Kidney epithelial cell (primary cell): ENCODE measurements at places on chromosomes 6 and 20.

- DNase-seq, result no peak
Measured at GRCh38 chr20:62728028-62728780, 19.6 kb downstream of the NTSR1 start.

DNA sequence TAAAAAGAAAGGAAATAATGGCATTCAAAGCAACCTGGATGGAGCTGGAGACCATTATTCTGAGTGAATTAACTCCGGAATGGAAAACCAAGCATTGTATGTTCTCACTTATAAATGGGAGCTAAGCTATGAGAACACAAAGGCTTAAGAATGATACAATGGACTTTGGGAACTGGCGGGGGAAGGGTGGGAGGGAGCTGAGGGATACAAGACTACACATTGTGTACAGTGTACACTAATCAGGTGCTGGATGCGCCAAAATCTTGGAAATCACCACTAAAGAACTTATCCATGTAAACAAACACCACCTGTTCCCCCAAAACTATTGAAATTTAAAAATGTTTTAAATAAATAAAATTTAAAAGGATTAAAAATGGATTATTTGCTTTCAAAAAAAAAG lies 4.1 kb upstream of the HLA-E start:
- DNase-seq, result no peak

GRCh38 chr6:6661684-6662083 lies 73.2 kb downstream of the LY86 start:
- DNase-seq, result no peak

DNA sequence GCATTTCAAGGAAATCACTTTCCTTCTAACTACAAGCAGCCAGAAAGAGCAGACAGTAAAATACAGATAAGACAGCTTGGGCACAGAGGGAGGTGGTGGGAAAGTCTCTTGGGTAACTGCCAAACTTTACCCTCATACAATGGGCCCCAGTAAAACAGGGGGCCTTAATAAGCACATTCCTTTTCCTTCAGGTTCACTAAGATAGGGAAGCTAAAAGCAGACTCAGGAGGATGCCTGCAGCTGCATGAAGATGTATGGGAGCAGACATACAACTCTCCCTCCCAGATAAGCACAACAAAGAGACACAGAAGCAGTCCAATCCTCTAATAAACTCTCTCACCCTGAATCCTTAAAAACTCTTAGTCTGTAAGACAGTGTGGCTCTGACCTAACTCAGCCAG lies 49.0 kb downstream of the SIM1 start:
- DNase-seq, result no peak

DNA sequence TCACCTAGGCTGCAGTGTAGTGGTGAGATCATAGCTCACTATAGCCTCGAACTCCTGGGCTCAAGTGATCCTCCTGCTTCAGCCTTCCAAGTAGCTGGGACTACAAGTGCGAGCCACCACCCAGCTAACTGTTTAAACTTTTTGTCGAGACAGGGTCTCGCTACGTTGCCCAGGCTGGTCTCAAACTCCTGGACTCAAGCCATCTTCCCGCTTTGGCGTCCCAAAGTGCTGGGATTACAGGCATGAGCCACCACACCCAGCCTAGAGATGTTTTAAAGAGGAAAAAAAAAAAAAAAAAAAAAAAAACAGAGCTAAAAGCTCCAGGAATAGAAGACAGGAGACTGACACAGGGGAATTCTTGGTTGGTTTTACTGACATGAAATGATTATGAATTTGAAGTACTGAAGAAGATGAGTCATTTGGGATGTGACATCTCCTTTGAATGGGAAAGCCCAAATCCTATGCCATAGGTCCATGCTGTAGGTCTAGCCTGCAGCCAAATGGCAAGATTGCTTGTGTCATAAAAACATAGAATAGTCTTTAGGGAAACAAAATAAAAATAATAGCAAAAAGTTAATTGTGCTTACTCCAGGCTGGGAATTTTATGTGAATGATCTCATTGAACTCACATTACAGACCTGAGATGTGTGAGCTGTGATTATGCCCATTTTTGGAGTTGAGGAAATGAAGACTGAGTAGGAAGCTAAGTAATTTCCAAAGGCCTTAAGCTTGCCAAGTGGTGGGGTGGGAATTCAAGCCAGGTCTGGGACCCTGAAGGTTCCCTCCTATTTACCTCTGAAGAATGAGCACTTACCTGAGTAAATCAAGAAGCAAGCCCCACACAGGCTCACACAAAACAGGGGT lies 24.3 kb upstream of the NHSL1 start:
- no peak for DNase-seq

GRCh38 chr20:50311308-50312001 lies 120.8 kb downstream of the CEBPB start:
- DNase-seq, result no peak

DNA sequence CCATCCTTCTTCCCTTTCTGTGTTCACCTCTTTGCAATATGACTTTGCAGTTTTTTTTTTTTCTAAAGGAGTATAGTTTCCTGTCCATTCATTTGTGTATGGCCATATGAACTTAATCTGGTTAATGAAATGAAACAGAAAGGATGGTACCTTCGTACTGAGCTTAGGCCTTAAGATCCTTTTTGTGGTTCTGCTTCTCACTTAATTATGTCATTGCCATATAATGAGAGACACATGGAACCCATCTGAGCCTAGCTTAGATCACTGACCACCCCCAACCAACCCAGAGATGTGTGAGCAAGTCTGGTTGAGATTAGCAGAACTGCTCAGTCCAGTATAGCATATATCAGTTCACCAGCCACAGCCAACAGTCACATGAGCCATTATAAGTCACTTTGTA lies 1179.6 kb downstream of the HACE1 start:
- no peak for DNase-seq

DNA sequence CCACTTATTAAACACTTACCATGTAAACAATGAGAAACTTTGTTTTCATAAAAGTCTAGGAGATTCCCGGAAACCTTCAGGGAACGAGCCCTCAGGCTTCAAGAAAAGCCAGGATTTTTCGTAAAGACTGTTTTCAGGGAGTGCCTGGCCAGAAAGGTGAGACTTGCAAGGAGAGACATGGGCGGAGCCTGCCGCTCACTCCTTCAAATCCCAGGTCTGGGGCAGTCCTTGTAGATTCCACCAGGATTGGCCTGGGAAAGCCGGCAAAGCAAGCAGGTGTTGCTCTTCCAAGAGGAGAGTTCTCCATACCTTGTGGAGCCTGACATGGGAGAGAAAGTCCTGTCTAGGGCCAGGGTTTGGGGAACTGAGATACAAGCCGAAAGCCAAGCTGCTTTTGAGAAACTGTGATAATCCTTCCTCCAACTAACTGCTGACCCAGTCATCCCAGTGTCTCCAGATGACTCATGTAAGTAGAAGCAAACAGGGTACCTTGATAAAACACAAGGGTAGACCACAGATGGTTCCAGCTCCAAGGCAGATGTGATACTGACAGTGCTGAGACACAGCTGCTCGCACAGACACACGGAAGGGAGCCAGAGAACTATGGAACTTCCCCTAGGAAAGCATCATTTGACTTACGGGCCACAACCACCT lies 69.4 kb upstream of the NAA20 start:
- no peak for DNase-seq

- DNase-seq, result no peak
Measured at GRCh38 chr6:111662072-111662793, 56.6 kb upstream of the TRAF3IP2 start.

DNA sequence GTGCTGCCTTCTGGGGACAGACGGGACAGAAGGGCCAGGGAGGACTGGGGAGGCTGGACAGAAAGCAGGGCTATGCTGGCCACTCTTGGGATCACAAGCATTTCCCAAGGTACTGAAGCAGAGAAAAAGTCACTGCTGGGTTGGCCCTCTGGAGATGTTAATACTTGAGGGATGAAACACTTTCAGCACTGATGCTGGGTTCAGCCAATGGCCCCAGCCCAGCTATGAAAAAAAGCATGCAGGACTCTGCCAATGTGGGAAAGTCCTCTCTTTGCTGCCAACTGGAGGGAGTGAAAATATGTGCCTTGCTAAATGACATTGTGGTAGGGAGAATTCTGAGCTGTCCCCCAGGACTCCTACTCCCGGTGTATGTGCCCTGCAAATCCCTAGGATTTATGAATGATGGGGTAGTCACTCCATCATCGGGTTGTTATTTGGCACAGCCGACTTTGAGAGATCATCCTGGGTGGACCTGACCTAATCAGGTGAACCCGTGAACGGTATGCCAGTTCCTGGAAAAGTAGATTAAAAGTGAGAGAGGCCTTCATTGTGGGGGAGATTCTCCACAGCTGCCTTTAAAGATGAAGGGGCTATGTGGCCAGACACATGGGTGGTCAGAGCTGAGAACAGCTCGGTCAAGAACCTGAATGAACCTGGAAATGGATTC lies 119.9 kb upstream of the TRAF3IP2 start:
- DNase-seq, result no peak

DNA sequence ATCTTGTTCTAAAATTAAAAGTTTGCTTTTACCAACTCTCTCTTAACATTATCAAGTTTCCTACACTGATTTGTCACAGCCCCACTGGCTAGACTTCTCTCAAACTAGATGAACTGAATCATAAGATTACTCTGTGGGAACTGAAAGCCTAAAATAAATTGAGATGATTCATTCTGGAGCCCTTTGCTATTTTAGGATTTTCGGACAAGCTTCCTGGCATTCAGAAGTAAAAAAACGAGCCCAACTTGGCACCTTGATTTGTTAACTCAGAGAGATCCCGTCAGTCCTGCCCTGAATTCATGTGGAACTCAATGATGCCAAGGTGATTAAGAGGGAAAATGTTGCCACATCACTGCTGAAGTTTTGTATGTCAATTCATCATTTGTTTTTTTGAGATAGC lies 122.0 kb upstream of the NRSN1 start:
- DNase-seq, result no peak

GRCh38 chr20:37072293-37073196 lies 23.3 kb downstream of the RBL1 start:
- no peak for DNase-seq

- no peak for DNase-seq
Measured at GRCh38 chr6:52571099-52571755, 5.6 kb downstream of the TRAM2 start.

- no peak for DNase-seq
Measured at GRCh38 chr20:46703435-46703834, 6.0 kb upstream of the SLC2A10 start.

- no peak for DNase-seq
Measured at GRCh38 chr6:2237001-2237400, 8.4 kb downstream of the GMDS start.

- DNase-seq, result no peak
Measured at GRCh38 chr6:136467186-136467585, 83.0 kb downstream of the MAP7 start.

GRCh38 chr6:44078827-44079671 lies 48.2 kb downstream of the MRPL14 start:
- no peak for DNase-seq

GRCh38 chr6:53869964-53870363 lies 75.2 kb downstream of the LRRC1 start:
- no peak for DNase-seq

DNA sequence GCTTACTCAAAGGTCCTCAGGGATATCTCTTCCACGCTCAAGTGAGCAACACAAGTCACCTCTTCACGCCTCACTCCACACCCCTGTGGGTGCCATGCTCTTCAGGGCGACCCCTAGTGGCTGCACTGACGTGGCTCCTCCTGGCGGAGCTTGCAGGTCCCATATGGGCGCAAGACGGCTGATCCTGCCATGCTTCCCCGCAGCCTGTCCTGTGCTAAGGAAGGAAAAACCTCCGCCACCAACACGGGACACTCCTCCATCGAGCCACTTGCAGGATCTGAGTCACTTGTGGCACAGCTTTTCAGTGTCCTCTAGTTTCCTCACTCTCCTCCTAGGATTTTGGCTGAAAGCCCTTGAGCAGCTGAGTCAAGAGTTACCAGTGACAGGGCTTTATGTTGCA lies 90.7 kb downstream of the KHDC1L start:
- no peak for DNase-seq

- DNase-seq, result no peak
Measured at GRCh38 chr6:119602215-119603178, 252.9 kb upstream of the MAN1A1 start.

DNA sequence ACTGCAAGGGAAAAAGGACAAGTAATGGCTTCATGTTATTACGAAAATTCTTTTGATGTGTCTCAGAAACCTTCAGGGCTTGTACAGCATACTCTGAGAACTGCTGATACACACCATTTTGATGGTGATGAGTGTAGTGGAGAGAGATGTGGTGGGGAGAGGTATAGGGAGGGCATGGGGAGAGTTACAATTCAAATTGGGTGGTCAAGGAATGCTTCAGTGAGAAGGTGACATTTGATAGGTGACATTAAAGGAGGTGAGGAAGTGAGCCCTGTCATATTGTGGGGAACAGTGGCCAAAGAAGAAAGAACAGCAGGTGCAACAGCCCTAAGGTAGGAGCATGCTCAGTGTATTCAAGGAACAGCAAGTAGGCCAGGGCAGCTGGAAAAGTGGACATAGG lies 318.9 kb downstream of the CLIC5 start:
- DNase-seq, result no peak

GRCh38 chr6:105894556-105894955 lies 191.6 kb upstream of the PRDM1 start:
- DNase-seq, result no peak

GRCh38 chr6:131038597-131039344 lies 24.3 kb downstream of the EPB41L2 start:
- DNase-seq, result no peak

DNA sequence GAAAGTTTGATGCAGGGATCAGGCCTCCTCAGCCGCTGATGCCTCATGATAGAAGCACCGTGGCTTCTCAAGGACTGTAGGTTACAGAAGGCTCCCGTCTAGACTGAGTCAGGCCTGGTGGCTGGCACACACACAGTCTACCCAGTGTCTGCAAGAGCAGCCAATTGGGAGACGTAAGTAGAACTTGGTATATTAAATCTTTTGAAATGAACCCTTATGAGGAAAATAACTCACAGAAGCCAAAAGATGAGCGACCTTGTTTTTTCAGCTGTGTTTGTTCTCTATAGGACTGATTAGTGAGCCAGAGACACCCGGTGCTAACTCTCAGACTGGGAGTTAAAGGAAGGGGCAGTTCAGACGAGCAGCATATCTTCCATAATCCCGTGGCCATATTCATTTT lies 5.9 kb upstream of the PDE10A start:
- DNase-seq, result no peak

- DNase-seq, result no peak
Measured at GRCh38 chr6:28860581-28860980, 63.2 kb downstream of the TRIM27 start.

DNA sequence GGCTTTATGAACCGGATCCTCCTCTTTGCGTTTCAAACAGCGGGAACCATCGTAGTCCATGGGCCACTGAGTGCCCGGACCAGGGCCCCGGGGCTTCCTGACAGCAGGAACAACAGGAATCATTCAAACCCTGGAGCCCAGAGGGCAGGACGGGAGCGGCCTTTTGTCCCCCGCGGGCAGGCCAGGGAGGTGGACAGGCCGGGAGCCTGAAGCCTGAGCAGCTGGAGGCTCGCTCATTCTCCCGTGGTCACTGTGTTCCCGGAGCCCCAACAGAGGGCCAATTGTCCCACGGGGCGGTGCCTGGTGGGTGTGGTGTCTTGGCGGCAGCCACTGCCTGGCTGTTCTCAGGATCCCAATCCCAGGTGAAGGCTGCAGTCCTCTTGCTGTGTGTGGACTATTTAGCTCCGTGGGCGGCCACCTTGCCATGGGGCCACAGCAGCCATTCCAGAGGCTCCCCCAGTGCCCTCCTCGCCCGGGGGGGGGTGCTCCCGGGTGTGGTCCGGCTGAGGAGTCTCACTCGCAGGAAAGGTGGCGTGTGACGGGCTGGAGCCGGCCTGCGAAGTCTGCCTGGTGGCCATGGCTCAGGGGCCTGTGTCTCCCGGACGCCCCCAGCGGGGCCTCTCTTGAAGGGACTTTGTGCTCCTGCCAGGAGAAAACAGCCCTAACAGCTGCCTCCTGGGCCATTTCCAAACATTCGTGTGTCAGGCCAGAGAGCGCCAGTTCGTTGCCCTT lies 77.2 kb upstream of the BHLHE23 start:
- DNase-seq, result no peak

- DNase-seq, result no peak
Measured at GRCh38 chr20:61878478-61879302, 187.0 kb downstream of the TAF4 start.
